NCI-H1092 (cell line): ENCODE measurements at places on chromosomes 12 and 14.

- DNase-seq, result no peak
Measured at GRCh38 chr12:83156815-83157214, 470.1 kb downstream of the TMTC2 start.

GRCh38 chr14:30822080-30822571, 52.2 kb upstream of the COCH start:
- DNase-seq, result no peak

DNA sequence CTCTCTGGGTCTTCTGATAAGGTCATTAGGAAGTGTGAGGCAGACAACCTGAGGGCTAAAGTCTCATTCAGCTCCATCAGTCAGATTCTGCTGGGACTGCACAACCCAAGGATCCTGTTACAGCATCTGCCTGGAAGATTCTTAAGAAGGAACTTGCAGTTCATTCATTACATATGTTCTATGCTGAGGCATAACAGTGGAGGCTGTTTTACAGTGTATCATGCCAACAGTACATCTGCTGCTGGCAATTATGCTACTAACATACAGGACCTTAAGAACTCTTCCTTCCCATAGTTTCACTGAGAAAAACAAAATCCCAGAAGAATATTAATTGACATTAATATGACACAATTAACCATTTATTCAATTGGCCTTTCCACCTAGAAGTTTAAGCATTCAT, 968.6 kb downstream of the DIO2 start:
- no peak for DNase-seq

DNA sequence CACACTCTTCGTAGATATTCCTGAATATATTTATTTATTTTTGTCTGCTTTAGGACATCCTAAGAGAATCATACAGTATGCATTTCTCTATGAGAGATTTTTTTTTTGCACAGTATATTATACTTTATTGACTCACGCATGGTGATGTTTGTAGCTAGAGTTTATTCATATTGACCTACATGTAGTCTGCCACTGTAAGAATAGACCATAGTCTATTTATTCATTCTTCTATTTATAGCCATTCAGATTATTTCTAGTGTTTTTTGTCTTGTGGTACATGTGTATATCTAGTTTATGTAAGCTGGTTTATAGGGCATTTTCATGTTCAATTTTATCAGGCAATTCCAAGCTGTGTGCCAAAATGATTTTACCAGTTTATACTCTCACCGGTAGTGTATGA, 45.2 kb downstream of the PCNX1 start:
- DNase-seq, result no peak

- DNase-seq, result no peak
Measured at GRCh38 chr12:112322882-112323547, 59.2 kb downstream of the HECTD4 start.

GRCh38 chr12:67803278-67803993, 154.9 kb downstream of the DYRK2 start:
- no peak for DNase-seq

GRCh38 chr12:124140944-124141486, 153.9 kb upstream of the RFLNA start:
- DNase-seq, result no peak

DNA sequence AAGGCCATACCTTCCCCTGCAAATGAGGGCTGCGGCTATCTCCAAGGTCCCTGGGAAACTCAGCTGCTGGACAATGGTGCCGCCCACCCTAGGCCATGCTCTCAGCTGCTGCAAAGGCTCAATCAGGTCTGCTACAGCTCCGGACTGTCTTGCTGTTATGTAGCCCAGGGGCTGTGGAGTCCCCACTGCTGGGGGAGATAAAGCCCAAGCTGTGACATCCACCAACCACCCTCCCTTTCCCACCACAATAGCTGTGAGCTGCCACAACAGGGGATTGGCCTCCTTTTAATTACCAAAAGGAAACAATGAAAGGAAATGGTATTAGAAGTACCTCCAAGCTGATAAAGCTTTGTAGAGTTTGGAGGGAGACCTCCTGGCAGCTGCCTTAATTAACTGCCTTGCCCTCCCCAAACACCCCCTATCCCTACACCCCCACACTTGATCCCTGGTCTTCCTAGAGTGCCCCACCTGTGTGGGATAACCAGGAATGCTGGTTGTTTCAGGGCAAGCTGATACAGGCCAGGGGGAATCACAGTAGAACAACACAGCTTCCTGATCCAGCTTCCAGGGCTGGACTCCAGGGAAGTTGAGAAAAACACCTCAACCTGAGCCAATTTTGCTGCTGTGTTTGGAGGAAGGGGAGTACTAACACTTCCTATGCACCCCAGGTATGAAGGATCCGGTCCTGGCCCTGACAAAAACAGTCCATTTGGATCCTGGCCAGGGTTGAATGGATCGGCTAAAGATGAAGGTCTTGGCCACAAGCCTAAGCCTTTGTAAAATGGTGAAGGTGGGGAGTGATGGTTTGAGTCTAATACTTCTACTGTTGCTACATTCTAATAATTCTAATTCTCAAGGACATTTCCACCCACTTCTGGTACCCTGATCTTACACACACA, at the start of gene VWF:
Gene VWF (minus strand): TSS at position 260 of the 899 bp plus-strand sequence. CDS start 1,474 bp downstream, outside the sequence.
- DNase-seq, result no peak

GRCh38 chr14:54105406-54105805, 148.8 kb upstream of the BMP4 start:
- no peak for DNase-seq

- peak; percentile 7 for DNase-seq
Measured at GRCh38 chr14:32940066-32940651, 1.5 kb downstream of the NPAS3 start.
